ENCODE measurements at places on chromosomes 5 and 9.

- DNase-seq: no peak
Measured at GRCh38 chr9:137739371-137740309, 120.8 kb downstream of the EHMT1 start.

GRCh38 chr5:163409384-163409783 is 28.0 kb upstream of the CCNG1 start:
- no peak for DNase-seq

DNA sequence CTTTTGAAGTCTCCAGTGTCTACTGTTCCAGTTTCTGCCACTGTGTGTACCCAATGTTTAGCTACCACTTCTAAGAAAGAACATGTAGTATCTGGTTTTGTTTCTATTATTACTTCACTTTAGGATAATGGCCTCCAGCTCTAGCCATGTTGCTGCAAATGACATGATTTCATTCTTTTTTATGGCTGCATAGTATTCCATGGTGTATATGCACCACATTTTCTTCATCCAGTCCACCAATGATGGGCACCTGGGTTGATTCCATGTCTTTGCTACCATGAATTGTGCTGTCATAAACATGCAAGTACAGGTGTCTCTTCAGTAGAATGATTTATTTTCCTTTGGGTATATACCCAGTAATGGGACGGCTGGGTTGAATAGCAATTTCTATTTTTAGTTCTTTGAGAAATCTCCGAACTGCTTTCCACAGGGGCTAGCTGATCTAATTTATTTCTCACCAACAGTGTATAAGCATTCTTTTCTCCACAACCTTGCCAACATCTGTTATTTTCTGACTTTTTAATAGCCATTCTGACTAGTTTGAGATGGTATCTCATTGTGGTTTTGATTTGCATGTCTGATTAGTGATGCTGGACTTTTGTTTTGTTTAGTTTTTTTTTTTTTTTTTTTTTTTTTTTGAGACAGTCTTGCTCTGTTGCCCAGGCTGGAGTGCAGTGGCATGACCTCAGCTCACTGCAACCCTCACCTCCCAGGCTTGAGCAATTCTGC is 68.9 kb downstream of the WDR41 start:
- no peak for DNase-seq

GRCh38 chr5:80754900-80755299 is 100.1 kb upstream of the DHFR start:
- DNase-seq: no peak

GRCh38 chr9:133333011-133333410 is 3.0 kb downstream of the SURF6 start:
- no peak for DNase-seq

DNA sequence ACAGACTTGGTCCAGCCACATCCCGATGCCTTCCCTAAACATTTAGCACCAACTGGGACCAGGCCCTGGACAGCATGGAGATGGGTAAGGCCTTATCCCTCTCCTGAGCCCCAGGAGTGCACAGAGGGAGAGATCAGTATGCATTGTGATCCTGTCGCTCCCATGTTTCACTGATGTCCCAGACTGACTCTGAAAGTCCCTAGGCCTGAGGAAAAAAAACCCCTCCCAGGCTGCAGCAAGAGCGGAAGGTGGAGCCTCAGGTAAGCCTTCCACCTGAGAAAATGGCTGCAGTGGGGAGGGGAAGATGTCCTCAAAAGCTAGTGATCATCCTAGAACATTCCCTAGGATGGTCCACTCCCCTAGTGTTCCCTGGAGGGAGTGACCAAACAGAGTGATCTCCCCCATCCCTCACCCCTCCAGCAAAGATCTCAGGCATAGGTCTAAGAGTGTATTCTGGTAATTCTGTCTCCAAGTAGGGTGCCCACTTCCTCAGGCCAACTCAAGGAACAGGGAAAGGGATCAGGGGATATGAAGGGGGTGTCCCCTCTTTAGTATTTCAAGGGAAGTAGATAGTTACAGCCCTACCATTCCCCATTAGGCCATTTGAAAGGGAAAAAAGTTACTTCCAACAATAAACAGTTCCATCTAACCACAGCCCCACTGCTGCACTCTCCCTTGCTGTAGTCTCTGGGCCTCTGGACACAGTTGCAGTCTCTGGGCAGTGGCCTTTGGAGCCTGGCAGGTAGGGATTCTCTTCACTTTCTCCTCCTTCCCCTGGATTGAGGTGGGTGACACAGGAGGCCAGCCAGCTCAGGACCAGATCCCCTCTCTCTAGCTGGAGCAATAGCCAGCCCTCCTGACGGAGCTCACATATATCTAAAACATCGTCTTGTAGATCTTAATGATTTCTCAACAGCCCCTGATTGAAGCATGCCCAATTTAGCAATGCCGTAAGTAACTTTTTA is 6.8 kb upstream of the CXXC5 start:
- DNase-seq: no peak

- no peak for DNase-seq
Measured at GRCh38 chr9:13873203-13873602, 440.7 kb downstream of the NFIB start.

DNA sequence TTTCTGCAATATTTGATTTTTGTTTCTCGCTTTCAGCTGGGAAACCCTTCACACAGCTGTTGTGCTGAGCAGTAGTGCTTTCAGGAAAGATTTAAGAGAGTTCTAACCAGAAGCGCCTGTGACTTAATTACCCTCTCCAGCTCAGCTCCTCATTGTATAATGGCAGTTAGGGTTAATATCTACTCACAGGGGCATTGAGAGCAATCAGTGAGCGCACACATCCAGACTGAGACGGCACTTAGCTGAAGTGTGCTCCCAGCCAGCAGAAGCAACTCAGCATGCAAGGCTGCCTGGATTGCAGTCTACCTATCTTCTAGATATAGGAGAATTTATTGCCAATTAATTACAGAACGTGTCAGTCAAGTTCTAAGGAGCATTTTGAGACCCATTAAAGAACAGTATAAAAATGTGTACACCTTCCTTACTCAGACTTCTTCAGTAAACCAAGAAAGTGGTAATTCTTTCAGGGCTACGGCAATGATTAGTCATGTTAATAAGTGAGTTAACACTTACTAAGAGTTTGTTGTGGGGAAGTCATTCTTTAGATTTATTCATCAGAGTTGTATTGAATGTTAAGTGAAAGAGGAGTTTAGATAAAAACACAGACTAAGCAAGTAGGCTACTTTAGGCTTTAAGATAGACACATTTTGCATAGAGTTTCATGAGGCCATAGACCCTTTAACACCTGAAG is 111.7 kb upstream of the PCAT7 start:
- DNase-seq: no peak

GRCh38 chr5:76836585-76836984 is 13.2 kb upstream of the S100Z start:
- DNase-seq: no peak
